ENCODE measurements at places on chromosomes 3 and 15. TPM values are rescaled to one million over a fixed set of nuclear protein-coding genes. Genes with fewer than 3 reads are reported as not detected.

COL8A1 gene
- 1.4 TPM for polyA plus RNA-seq

GRCh38 chr3:108500728-108501127 lies 9.7 kb downstream of the MYH15 start:
- DNase-seq = no peak

GRCh38 chr3:120462409-120462959 lies 11.7 kb upstream of the FSTL1 start:
- DNase-seq = no peak

ISL2 gene
- polyA plus RNA-seq = 4.7 TPM

MELTF gene
- 9.3 TPM for polyA plus RNA-seq

DNA sequence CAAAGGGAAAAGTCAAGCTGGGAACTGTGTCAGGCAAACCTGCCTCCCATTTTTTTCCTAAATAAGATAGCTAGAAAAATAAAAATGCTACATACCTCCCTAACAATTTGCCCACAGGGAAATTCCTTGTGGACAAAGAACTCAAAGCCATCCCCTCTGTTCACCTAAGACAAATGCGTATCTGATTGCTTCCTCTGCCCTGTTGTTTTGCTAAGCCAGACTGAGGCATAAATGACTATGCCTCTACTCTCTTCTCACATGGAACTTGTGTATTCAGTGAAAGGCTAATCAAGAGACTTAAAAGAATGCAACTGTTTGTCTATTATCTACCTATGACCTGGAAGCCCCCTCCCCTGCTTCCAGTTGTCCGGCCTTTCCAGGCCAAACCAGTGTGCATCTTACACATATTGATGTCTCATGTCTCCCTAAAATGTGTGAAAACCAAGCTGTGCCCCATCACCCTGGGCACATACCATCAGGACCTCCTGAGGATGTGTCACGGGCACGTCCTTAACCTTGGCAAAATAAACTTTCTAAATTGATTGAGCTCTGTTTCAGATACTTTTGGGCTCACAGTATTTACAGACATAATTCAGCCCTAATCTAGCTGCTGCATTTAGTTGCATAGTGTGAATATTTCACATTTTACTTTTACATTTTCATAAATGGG lies 15.8 kb downstream of the CHD2 start:
- DNase-seq = no peak

GRCh38 chr3:185188816-185189215 lies 36.0 kb upstream of the C3orf70 start:
- no peak for DNase-seq

GRCh38 chr15:55257938-55258337 lies 31.7 kb downstream of the RAB27A start:
- DNase-seq = no peak

GOLGA6B gene
- polyA plus RNA-seq = not detected

DNA sequence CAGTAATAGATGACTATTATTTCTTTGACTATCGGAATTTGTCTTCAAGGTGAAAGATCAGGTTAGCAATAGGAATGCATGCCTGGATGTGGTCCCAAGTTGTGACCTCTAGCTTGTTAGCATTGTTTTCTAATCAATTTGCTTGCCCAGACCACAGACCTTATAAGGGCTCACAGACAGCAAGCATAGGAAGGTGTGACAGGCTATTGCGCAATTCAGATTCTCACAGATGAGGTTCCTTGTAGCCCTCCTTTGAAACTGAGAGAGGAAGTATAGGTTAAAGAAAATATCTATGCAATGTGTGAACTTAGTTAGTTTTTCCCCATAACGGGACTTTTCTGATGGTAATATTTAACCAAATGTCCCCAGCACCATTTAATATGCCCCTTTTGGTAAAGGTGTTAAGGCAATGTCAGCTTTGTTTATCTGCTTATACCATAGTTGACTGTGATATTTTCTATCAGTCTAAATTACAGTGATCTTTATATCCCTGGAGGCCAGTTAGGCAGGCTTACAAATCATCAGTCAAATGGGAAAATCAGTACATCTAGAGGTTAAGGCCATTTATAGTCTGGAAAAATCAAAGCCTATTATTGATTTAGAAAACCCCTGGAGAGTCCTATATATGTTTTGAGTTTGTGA lies 168.1 kb upstream of the MBNL1 start:
- no peak for DNase-seq

DNA sequence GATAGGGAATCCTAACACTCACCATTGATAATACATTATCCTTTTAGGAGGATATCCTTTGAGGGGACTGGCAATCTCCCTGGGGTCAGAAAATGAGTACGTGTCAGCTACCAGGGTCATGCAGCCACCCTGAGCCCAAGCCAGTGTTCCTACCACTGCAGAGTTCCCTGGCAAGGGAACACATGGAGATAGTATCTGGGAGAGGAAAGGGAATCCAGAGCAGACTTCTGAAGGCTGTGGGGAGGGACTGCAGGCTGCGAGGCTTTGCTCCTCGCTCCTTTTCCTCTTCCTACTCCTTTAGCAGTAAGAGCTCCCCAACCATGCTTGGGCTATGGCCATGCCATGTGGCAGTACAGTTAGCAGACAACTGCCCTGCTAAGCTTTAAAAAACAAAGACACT lies 62.9 kb upstream of the TJP1 start:
- DNase-seq = no peak

GRCh38 chr3:11187681-11188080 lies 33.4 kb downstream of the HRH1 start:
- DNase-seq = no peak

DNA sequence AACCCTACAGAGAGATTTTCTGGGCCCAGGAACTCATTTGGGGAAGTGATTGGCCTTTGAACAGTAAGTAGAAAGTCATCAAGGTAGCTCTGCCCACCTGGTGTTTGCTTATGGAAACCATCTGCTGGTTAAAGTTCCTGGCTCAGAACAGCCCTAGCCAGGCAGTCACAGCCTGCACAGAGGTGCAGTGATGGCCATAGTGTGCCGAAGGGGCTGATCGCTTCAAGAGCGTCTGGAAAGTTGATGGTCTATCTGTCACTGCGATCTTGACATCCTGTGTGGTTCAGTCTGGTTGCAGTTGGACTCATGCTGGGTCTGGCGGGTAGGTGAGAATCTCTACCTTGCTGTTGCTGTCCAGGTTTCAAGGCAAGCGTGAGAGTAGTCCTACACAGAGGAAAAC lies 151.6 kb downstream of the SLCO3A1 start:
- no peak for DNase-seq

GRCh38 chr3:28317438-28318022 lies 31.0 kb upstream of the ZCWPW2 start:
- DNase-seq = no peak

GRCh38 chr3:61925721-61926120 lies 364.4 kb downstream of the PTPRG start:
- no peak for DNase-seq

DNA sequence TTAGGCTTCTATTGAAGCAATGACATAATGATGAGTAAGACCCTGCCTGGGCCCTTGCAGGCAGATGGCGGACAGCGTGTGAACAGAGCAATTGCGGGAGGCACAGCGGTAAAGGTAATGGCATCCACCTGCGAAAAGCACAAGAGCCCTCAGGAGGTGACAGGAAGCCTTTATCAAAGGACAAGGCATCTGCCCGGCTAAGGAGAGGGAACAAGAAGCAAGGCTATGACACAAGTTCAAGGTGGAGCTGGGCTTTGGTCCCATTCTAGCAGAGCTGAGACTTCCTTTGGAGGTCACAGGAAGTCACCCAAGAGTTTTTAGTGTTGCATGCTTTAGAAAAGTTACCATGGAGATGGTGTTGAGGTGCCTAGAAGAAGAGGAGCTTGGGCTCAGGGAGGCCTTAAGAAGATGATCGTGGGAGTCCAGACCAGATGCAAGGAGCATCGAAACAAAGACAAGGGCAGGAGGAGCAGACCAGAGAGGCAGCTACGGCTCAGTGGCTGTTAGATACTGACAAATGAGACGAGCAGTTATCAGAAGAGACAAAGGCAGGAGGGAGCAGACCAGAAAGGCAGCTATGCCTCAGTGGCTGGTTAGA lies 34.5 kb downstream of the OSBPL10 start:
- no peak for DNase-seq

ERC2 gene
- 4.3 TPM for polyA plus RNA-seq

PPP1R14D gene
- 0.66 TPM for polyA plus RNA-seq

INKA1 gene
- 2.1 TPM for polyA plus RNA-seq

GRCh38 chr15:80978685-80979329 lies 10.8 kb downstream of the MESD start:
- no peak for DNase-seq

DNA sequence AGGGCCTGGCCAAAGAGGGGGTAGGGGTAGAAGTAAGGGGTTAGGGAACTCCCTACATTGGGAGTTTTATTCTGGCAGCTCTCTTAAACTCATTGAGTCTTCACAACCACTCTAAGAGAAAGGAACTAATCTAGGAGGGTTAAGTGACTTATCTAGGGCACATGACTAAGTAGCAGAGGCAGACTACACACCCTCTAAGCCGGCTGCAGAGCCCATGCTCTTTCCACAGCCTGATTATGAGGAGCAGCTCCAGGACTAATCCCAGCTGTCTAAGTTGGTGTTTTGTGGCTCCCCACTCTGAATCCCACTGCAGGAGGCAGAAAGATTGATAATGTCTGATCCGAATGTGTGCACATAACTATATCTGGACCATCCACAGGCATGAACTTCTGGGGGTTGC lies 374.6 kb downstream of the EPHB1 start:
- no peak for DNase-seq

GRCh38 chr15:81293728-81294515 lies 30.0 kb downstream of the STARD5 start:
- no peak for DNase-seq

GRCh38 chr15:64571857-64572291 lies 111.5 kb downstream of the ZNF609 start:
- DNase-seq = no peak

TM6SF1 gene
- 2.7 TPM for polyA plus RNA-seq

GP9 gene
- not detected for polyA plus RNA-seq

GRCh38 chr3:116871905-116872304 lies 162.3 kb downstream of the TUSC7 start:
- no peak for DNase-seq

GRCh38 chr3:124557-125179 lies 71.9 kb upstream of the CHL1 start:
- DNase-seq = no peak

LXN gene
- polyA plus RNA-seq = 2.1 TPM

NUDT16 gene
- 13.2 TPM for polyA plus RNA-seq

ALDH1L1 gene
- 25.0 TPM for polyA plus RNA-seq

- DNase-seq = peak; percentile 22
These were observed 802.6 kb upstream of the ALCAM start for GRCh38 chr3:104564045-104564643.

DNA sequence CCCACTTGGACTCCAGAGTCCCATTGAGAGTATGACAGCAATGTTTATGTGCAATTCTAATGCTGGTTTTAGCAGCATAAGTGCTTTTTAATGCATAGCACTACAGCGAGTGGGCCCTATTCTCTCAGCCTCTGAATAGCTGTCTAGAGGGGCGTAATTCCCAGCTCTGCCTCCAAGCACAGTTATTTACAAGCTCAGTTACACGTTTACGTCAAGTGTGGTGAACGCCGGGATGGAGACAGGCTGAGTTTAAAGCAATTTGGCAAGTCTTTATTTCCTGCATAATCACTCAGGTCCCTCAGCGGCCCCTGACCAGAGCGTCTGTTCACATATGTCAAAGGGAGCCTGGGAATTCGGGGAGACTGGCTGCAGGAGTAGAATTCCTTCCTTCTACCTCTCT lies 43.9 kb downstream of the SOX14 start:
- DNase-seq = peak; percentile 33

DNA sequence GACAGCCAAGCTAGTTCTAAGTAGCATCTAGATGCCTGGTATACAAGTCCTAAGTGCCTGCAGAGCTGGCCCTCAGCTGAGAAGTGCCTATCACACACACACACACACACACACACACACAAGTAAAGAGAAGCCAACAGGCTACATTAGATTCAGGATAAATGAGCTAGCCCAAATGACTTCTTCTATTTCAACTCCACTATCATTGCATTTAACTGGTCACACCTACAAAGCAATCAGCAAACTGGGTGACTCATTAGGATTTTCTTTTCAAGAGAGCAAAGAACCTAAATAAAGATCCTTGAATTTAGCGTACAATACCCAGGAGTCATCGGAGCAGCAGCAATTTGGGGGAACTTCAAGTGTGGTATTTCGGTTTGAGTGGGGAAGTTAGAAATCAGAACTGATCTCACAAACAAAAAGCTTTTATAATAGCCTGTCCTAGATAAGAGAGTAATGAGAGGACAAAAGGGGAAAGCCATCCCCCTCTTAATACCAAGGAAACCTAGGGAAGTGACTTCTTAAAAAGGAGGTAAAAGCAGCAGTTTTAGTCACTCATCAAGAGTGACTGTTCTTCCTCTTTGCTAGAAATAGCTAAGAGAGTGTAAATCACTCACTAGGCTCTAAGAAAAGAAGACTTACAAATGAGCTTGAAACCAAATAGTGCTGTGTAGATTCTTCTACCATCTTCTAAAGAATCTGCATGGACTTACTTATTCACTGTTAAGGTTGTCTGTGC lies 112.7 kb downstream of the TNIK start:
- no peak for DNase-seq

- no peak for DNase-seq
These were observed 1233.1 kb upstream of the ALCAM start for GRCh38 chr3:104133630-104134029.

- no peak for DNase-seq
These were observed 12.2 kb upstream of the XYLB start for GRCh38 chr3:38334142-38335055.

DNA sequence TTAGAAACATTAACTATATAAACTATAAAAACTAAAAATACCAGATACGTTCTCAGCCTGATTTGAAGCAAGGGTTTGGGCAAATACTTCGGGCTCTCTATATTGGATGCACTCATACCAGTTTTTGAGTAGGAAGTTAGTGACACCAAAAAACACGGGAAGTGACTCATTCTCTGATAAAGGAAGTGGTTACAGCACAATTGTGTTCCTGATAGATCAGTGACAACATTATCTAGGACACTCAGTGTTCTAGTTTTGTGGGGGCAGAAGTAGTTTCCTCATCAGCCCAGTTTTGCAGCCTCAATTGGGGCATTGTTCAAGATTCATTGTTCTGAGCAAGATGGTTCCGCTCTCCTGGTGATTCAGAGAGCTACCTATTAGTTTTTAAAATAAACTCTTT lies 469.6 kb upstream of the DPPA4 start:
- DNase-seq = no peak

GRCh38 chr3:89221924-89222323 lies 114.5 kb downstream of the EPHA3 start:
- DNase-seq = peak; percentile 84

DNA sequence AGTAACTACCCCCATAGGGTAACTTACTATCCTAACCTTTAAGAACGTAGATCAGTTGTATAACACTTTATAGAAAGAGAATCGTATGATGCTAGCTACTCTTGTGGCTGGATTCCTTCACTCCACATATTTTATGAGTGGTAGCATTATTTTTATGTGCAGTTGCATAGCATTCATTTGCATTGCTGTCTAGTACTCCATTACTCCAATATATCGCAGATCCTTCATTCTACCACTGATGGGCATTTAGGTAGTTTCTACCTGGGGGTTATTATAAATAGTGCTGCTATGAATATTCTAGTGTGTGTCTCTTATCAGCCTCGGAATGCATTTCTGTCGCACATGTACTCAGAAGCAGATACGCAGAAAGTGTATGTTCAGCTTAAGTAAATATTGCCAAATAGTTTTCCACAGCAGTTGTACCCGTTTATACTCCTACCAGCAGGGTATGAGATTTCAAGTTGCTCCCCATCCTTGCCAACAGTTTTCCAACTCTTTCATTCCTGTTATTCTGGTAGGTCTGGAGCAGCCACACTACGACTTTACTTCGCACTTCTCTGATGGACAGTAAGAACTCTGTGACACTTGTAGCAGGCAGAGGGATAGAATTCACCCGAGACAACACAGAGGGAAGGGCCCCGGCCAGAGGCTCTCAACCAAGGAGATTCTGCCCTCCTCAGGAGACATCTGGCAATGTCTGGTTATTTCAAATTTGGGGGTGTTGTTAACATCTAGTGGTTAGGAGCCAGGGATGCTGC lies 9.8 kb upstream of the VGLL4 start:
- no peak for DNase-seq
